ENCODE measurements at places on chromosomes 4 and X.

DNA sequence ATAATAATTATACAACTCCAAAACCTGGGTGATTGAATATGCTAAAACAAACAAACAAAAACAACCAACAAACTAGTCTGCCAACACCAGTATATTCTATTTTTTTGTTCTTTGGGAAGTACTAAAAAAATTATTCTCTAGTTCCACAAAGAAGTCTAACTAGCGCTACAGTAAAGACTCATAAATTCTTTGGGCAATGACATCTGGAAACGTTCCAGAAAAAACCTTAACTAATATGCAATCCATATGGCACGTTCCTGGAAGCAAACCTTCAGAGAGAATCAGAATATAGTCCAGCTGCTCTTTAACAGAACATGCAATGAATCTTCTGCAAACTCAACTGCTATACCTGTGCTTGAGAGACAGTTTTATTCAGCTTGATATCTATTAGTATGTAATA, 500.1 kb downstream of the TRAM1L1 start:
- DNase-seq: no peak

DNA sequence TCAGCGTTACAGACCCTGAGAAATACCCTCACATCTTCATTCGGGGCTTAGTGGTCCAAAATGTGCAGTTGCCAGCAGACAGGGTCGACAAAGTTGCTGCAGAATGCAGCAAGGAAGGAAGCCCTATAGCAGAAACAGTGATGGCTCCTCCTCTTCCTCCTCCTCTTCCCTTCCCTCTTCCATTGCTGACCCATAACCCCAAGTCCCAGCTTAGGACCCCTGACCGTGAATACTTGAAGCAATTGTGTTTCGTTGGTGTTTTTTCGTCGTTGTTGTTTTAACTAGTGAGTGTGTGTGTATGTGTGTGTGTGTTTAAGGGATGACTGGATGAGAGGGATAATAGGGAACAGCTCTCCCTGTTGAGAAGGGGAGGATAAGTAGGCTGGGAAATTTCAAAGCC, 69.5 kb downstream of the SLAIN2 start:
- DNase-seq: no peak

DNA sequence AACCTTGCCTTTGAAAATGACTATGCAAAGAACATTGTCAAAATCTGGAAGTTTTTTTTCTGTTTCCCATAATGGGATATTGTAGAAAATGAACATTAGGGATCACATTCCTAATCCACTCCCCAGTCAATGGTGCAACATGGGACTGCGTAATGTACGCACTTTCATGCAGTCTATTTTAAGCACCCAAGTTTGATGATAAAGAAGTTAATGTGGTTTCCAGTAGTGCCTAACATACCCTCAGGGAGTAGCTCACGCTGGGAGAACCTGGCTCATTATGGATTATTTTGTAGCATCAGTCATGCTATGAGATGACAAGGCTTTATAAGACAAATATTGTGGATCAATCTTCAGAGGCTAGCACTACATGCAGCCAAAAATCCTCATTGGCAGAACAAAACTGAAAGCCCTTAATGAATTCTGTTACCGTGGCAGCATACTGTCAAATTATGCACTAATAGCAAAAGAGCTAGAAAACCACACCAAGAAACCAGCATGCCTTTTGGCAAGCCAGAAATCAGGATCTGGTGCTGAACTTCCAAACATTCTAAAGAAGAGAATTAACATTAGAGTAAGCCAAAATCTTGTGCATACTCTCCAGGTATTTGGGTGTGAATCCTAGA, 1392.8 kb upstream of the TENM3 start:
- no peak for DNase-seq

- DNase-seq: no peak
Observed at GRCh38 chr4:115629270-115629669, 515.9 kb upstream of the NDST4 start.

GRCh38 chr4:11286533-11286932, 142.2 kb downstream of the HS3ST1 start:
- DNase-seq: no peak

DNA sequence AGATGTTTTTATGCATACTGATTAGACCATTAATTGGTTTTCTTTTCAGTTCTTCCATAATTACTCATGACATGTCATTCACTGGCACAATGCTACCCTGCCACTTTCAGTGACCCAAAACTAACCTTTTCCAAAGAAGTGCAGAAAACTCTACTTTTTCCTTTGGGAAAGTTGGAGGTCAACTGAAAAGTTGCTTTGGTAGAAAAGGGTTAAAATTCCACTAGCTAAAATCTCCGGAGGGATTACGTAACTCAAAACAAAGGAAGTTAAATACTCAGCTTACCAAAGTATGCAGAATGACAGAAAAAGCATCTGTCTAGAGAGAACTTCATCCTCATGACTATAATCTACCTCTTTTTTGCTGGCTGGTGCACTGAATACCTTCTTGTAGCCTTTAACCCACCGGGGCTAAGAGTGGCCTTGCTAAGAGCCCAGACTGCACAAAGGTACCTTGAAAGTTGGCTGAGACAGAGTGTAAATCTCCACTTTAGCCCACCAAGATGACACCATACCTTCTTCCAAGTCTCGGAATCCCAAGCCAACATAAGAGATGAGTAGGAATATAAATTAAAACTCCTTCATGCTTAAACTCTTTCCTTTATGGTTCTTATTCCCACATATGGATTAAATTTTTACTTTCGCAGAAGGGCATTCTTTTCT, 1099.5 kb upstream of the INTU start:
- DNase-seq: no peak

DNA sequence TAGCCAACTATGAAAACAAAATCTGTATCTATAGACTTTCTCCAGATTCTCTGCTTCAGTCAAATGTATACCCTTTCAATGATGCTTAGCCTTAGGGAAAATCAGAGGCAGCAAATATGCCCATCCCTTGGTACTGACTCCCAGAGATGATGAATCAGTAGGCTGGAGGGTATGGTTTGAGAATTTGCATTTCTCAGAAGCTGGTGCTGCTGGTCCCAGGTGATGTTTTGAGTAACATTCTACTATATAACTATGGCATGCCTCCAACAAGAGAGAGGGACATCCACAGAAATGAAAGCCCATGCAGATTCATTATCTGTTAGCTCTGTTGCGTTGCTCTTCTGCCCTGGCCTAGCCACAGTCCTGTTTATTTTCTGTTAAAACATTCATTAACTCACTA, 13.6 kb downstream of the TNIP3 start:
- no peak for DNase-seq

- no peak for DNase-seq
Observed at GRCh38 chrX:136708348-136708747, 60.4 kb downstream of the CD40LG start.

GRCh38 chrX:136273986-136274385, 22.8 kb upstream of the MAP7D3 start:
- no peak for DNase-seq

All from inflammatory macrophage treated with lipopolysaccharide for 4 hours (primary cell).